ENCODE measurements at places on chromosomes 7 and 10.

DNA sequence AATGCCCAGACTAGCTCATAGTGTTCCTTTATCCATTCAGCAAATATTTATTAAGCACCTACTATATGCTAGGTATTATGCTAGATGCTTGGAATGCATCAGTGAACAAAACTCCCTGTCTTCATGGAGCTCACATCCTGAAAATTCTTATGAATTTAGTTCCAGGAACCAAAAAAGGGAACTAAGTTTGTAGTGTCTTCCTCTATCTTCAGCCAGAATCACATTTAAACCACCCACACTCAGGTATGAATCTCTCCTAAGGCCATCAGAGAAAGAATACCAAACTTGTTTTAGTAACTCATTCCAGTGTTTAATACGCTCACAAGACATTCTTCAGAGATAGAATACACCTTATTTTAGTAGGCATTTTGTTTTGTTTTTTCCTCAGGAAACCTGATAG, 10.1 kb upstream of the EGR2 start:
- no peak for DNase-seq

DNA sequence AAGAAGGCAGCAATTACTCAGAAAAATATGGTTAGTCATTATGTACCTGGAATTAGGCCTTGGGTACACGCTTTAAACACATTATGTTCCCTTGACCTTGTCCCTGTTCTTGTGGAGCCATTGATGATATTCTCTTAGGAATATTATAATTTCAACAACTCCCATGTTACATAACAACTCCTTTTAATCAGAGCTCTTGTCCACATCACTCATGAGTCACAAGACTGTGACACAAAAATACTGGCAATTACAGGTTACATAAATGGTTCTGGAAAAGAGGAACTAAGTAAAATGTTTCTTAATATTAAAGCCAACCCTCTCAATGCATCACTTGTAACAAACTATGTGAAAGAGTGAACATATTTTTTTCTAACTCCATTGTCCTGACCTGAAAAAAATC, 143.8 kb upstream of the PCLO start:
- DNase-seq: no peak

DNA sequence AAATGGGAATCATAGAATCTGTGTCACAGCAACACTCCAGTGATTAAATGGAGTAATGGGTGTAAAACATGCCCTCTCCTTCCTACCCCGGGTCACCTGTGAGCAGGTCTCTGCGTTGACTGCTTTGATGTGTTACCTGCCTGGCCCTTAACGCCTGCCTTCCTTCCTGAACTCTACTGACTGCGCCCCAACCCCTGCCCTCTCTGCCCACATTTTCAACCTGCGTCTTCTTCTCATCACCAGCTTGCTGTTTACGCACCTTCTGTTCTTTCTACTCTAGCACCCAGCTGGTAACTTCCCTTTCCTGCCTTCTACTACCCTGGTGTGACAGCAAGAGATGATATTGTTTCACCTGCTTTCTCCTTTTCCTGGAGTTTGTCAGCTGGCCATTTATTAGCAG, 303.0 kb upstream of the LRGUK start:
- DNase-seq: no peak

GRCh38 chr10:110857265-110858171, 14.2 kb upstream of the PDCD4 start:
- no peak for DNase-seq

DNA sequence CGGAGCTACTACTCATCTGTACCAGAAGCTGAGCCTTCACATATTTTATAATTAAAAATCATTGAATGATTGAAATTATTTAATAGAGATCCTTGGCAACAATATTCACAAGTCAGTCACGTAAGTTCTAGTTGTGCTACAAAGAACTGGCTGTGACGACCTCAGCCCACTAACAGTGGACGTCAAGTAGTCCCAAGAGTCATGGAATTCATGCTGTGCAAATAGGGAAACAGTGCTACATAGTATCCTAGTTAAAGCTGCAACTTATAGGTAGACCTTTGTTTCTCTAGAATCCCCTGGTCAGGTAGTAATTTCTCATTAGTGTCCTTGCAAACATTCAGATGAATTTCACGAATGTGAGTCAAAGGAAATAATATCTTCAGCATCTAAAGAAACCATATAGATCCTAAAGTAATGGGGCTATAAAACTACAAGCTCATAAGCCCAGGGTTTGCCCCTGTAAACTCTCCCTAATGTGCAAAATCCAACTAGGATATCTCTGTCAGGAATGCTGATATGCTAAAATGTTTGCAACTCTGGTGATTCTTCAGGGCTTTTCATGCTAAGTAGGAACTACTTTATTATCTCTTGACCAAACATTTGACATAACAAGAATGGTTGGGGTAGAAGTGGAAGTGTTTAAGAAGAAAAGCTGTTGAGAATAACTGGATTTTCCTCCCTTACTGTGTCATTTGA, 31.2 kb downstream of the CFAP69 start:
- DNase-seq: no peak
